ENCODE measurements at places on chromosomes 7 and 10.

GRCh38 chr10:123153486-123154091 lies 613 bp upstream of the BUB3 start:
- no peak for DNase-seq

- DNase-seq = no peak
Measured at GRCh38 chr10:24378126-24378920, 169.4 kb downstream of the KIAA1217 start.

GRCh38 chr7:155255621-155256020 lies 42.1 kb upstream of the INSIG1 start:
- DNase-seq = no peak

- no peak for DNase-seq
Measured at GRCh38 chr10:11242443-11243387, 225.0 kb downstream of the CELF2 start.

DNA sequence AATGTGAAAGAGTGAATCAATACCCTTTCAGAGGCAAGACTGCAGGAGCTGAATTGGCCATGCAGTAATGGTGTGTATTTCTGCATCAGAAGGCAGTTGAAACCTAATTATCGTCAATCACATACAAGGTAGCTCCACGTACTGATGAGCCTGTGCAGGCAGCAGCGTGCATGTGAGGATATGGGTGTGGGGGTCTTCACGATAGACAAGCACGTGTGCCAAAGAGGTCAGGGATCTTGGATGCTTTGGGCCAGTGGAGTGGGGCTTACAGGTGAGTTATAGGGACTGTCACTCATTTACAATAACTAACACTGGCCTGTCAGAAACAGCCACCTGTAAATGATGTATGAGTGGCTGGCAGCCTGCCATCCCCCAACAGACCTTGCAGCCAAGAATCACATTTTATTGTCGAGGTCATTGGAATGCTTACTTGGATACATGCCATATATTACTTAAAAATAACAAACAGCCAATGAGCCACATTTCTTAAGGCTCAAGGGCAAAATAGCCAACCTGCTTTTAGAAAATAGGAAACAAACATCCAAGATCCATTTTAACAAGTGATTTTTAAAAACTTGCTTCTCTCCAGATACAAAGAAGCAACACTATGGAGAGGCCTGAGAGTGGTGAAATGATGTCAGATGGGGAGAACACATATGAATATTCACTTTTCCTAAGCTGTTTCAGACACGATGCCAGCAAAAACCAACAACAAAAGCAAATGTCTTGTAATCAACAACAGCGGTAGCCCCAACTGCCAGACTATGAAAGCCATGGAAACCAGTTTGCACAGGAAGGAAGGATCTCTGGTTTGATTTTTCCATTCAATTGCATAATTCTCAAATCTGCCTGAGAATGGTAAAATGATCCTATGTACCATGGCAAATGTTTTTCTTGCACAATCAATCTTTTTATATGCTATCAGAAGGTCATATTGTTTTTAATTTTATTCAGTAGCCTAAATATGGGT lies 210.7 kb downstream of the SKAP2 start:
- DNase-seq = no peak

DNA sequence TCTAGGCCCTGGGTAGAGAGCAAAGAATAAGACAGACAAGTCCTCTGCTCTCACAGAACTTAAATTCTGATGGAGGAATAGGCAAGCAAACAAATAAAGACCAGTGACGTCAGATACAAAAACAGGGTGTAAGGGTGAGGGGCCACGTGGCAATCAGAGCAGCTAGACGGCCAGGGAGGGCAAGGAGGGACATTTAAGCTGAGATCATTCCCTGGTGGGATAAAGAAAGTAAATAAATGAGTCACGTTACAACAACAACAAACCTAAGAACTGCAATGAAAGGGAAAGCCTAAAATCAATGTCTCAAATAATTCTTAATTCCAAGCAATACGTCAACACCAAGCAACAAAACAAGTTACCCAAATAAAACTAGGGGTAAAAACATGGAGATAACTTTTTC lies 21.8 kb downstream of the STN1 start:
- no peak for DNase-seq

DNA sequence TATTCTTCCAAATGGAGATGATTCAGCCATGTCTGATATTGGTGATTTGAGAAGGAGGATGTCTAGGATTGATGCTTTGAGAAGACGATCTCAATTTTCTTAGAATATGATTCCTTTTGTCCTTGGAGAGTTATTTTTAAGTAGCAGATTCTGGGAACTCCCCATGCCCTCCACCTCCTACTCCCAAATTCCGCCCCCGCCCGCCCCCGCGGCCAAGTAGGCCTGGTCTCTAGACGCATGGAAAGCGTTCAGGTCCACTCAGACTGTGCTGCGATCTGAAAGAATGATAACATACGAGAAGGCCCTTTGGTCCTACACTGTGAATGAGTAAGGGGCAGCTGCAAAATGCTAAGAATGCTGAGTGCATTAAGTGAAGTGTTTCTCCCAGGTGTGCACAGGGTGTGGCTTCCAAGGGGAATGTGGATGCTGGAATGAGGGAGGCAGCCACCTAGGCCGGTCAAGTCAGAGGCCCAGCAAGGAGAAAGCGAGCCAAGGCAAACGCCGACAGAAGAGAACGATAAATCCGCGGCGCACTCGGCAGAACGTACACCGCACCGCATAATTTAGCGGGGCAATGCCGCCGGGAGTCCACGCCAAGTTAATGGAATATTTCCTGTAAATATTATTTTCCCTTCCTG lies 142.3 kb downstream of the PRPF18 start:
- DNase-seq = no peak

DNA sequence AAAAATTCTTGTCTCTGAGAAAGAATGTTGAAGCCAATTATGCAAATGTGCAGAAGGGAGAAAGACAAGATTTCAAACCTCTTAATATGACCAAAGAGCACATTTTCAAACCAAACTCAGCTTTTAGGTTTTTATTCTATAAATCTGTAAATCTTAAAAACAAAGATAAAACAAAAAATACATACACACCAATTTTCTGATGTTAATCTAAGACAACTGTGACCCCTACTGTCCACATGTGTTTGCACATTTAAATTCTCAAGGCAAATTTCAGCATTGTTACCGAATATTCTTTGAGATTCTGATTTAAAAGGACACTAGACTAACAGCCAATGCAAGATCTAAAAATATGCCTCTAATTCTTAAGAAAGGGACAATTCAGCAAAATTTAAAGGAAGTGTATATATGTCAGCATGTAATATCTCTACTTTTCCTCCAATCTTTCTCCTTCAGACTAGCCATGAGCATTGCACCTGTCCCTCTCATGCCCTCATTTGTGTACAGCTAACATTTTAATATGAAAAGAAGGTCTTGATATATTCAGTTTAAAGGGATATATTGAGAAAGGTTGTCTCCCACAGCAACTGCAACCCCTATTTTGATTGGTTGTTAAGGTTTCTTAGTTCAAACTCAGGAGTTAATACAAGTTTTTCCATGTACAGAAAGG lies 417.9 kb downstream of the IPMK start:
- no peak for DNase-seq

DNA sequence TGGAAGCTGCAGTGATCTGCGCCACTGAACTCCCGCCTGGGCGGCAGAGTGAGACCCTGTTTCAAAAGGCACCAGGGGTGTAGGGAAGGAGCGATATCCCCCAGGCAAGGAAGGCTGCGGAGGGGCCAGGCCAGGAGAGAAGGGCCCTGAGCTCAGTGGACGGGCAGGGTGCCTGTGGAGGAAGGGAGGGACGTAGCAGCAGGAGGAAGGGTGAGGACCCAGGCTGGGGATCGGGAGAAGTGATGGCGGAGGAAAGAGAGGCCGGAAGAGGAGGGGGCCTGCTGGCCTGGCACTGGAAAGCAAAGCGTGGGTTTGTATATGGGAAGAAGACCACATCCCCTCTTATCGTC lies 45.6 kb downstream of the ALOX5 start:
- DNase-seq = no peak

GRCh38 chr10:33982995-33983394 lies 648.5 kb upstream of the NRP1 start:
- no peak for DNase-seq

DNA sequence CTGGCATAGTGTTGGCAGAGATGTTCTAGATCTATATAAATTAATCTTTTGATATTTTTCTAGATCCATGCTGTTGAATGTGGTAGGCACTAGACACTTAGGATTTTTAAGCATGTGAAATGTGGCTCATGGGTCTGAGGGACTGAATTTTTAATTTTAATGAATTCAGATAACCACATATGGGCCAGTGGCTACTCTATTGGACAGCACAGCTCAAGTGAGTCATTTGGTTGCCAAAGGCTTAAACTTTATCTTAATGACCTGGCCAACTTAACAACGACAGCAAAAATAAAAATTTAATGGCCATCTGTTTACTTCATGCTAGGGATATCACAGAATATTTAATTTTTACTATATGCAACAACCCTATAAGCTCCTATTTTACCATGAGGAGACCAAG lies 61.4 kb downstream of the CDK14 start:
- DNase-seq = no peak

DNA sequence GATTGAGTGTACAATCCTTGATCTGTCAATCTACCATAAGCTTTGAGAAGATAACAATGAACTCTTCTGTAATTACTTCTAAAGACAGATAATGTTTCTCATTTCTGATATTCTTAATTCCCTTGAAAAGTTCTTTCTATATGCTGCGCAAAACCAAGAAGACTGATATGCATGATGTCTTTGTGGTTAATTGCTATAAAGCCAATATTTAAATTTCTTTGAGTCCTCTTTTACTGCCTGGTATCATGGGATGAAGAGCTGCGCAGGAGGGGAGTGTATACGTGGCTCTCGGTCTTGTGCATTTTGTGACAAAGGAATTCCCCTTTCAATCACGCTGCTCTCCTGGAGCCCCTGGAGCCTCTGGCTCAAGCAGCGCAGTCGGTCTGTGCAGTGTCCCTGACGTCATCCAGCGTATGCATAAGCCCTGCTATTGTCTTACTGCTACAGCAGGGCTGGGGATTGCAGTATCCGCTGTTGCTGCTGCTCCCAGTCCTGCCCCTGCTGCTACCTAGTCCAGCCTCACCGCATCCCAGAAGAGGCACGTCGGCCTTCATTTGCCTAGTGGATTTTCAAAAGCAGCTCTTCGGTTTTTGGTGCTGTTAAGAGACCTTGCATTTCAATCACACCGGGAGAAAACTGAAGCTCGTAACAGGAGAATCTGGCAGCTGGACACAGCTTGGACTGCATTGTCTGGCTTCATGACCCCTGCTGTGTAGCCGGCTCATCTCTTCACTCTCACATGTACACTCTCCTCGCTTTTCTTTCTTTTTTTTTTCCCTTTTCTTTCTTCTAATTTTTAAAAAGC lies 66.7 kb downstream of the ST7 start:
- no peak for DNase-seq

GRCh38 chr10:46538717-46539426 lies 17.6 kb downstream of the GPRIN2 start:
- no peak for DNase-seq

- DNase-seq = no peak
Measured at GRCh38 chr10:124107072-124107471, 13.7 kb upstream of the CHST15 start.

DNA sequence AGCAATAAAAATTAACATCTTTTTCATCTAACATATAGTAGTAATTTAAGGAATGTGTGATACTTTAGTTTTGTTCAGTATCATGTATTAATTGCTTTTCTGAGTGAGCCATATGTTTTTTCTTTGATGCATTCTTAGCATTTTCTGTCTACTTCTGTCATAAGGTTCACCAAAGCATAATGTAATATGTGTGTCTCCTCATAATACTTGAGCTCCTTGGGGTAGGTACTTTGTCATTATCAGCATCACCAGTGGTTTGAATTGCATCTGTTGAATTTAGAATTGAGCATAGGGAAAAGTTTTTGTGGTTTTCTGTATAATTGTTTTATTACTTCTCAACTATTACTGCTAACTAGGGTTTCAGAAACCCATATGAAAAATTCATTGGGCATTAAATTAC lies 26.5 kb downstream of the VPS50 start:
- no peak for DNase-seq

DNA sequence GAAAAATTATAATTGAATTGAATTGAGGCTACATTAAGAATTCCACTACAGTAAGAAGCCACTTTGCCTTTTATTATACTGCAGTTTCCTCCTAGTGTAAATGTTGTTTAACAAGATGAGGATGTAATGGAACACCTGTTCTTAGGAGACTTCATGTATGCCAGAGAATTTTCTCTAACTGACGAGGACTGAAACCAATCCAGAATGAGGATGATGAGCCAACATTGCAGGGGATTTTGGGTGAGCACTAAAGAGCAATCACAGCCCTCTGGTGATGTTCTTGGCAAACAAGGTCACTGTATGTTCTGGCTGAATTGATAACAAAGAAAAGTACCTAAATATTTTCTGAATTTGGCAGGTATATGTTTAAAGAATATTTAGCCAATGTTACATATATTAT lies 60.9 kb downstream of the RELN start:
- no peak for DNase-seq

GRCh38 chr10:69506487-69506833 lies 55.2 kb downstream of the TSPAN15 start:
- DNase-seq = no peak

GRCh38 chr10:79547973-79548372 lies 12.2 kb downstream of the SFTPA2 start:
- DNase-seq = no peak

Data from CD4-positive, alpha-beta T cell treated with Interleukin-12 subunit alpha and Interleukin-12 subunit beta, for 1 hour (primary cell).